Right lobe of liver (tissue), 6 donors: ENCODE measurements at places on chromosomes 7 and 10. TPM values are rescaled to one million over a fixed set of nuclear protein-coding genes. Genes with fewer than 3 reads are reported as not detected.
A peak's percentile ranks its signal among the peaks of the same experiment; 100 is the strongest.

SEMA4G gene
- 24.7 TPM for total RNA-seq

SGMS1 gene
- total RNA-seq: 36.0 TPM

ARHGAP22 gene
- total RNA-seq: 0.74 TPM

DNA sequence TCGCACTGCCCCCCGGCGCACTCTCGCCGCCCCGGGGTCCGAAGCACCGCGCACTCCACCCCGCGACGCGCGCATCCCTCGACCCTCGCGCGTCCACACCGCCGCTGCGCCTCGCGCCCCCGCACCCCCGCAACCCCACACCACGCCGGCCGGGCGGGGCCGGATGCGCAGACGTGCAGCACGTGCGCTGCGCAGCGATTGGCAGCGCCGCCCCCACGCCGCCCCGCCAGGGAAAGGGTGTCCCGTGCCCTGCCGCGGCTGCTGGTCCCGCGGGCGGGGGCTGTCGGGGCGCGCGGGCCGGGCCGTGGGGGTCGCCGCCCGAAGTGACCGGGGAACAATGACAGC is 53.7 kb upstream of the KDM7A start:
- H3K27me3 ChIP-seq: no peaks in the 10 kb centered on the region
- peak; percentile 70 for DNase-seq
- H3K4me3 ChIP-seq: peak overlapping the region; percentile 59
- H3K36me3 ChIP-seq: no peaks in the 10 kb centered on the region
- H3K27ac ChIP-seq: peak overlapping the region; percentile 33

- no peaks in the 10 kb centered on the region for H3K4me1 ChIP-seq
- no peak overlapping the region for H3K27ac ChIP-seq
- no peak overlapping the region for H3K4me3 ChIP-seq
- no peaks in the 10 kb centered on the region for H3K27me3 ChIP-seq
- no peak for DNase-seq
Observed at GRCh38 chr7:150468241-150468640, 17.8 kb downstream of the GIMAP8 start.

DNA sequence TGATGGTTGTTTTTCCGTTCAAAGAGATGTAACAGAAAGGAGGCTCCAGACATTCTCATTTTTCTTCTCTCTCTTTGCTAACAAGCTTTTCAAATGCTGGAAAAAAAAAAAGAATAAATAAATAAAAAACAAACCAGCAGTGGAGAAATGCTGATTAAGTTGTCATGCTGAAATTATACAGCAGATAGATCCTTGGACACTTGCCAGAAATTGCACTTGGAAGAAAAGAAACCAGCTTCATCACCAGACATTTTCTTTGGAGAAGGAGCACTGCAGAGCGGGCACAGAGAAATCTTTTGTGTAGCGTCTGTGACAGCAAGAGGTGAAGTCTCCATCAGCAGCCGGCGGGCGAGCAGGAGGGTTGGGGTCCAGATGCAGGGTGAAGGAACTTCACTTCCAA is 55.8 kb downstream of the CLRN3 start:
- H3K27me3 ChIP-seq: no peaks in the 10 kb centered on the region
- DNase-seq: no peak
- H3K4me1 ChIP-seq: no peaks in the 10 kb centered on the region
- H3K27ac ChIP-seq: no peak overlapping the region
- no peak overlapping the region for H3K4me3 ChIP-seq

DNA sequence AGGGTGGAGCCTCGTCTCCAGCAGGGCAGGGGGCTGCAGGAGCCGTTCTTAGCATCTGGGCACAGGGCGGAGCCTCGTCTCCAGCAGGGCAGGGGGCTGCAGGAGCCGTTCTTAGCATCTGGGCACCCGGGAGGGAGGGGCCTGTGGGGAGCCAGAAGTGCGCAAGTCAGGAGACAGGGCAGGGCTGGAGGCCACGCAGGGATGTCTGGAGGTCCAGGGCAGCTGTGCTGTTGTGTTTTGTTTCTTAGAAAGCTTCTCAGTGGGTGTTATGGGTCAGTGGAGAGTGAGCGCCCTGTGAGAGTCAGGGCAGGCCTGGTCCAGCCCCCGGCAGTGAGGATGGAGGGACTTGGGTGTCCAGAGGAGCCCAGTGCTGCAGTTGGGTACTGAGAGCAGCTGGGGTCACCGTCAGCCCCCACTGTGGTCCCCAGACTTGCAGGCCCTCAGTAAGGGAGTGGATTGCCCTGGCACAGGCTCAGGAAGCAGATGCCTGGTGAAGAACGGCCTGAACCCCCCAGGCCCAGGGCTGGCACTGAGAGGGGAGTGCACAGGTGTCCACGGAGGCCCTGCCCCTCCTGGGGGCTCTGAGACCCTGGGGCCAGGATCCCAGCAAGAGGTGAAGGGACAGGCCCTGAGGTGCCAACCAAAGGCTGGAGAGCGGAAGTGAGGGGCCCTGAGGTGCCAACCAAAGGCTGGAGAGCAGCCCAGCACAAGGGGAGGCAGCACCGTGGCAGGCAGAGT is 29.8 kb downstream of the FAM20C start:
- H3K4me1 ChIP-seq: peaks cover 45% of the 10 kb centered on the region
- H3K4me3 ChIP-seq: no peak overlapping the region
- no peaks in the 10 kb centered on the region for H3K27me3 ChIP-seq
- H3K27ac ChIP-seq: no peak overlapping the region
- DNase-seq: no peak

GRCh38 chr10:28595613-28596012 is 62.7 kb downstream of the WAC start:
- no peak overlapping the region for H3K4me3 ChIP-seq
- H3K27me3 ChIP-seq: no peaks in the 10 kb centered on the region
- H3K36me3 ChIP-seq: no peaks in the 10 kb centered on the region
- no peak overlapping the region for H3K27ac ChIP-seq
- H3K4me1 ChIP-seq: no peaks in the 10 kb centered on the region
- no peak for DNase-seq

GRCh38 chr7:859359-860030 is 16.9 kb upstream of the GET4 start:
- peaks cover 34% of the 10 kb centered on the region for H3K36me3 ChIP-seq
- DNase-seq: no peak
- no peaks in the 10 kb centered on the region for H3K27me3 ChIP-seq
- H3K4me1 ChIP-seq: no peaks in the 10 kb centered on the region

- no peak overlapping the region for H3K4me3 ChIP-seq
Observed at GRCh38 chr10:37390926-37391325, 265.5 kb downstream of the ANKRD30A start.
